Right ventricle myocardium inferior (tissue), 1 donor: ENCODE measurements at places on chromosomes 1 and 21.

DNA sequence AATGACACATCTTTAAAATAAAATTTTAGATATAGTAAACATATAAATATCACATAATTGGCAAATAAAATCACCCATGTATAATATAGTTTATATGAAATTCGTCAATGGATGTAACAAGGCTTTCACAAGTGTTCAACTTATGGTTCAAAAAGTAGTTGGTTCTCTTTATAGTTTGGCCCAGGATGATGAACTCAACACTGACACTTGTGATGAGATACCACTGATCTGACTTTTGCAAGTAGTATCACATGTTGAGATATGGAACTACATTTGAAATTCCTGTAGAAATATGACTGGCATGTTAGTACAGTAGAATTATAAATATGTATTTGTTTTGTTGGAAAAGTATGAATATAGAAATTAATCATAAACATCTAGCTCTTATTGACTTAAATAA, 1.8 kb downstream of the TNNI3K start:
- DNase-seq, result no peak

DNA sequence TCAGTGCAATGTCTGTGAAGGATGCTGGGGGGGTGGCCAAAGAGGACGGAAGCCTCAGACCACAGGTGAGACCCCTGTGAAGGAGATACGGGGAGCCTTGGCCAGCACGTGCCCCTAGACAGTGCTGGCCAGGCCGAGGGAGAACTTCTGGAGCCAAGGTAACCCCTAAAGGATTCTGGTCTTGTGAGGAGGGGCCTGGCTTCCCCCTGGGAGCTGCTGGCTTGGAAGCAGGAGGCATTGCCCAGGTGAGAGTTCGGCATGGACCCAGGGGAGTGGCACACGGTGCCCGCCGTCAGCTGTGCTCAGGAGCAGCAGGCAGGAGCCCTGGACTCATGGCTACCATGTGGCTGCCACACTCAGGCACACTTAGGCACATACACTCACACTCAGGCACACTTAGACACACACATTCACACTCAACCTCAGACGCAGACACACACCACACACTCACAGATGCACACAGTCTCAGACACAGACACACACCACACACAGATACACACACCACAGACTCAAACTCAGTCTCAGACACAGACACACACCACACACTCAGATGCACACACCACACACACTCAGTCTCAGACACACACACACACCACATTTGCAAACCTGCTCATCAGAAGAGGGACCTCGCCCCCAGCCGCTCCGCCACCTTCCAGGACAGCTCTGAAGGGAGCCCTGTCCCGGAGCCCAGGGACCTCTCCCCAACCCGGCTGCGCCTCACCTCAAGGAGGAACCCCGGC, 1.1 kb upstream of the COL6A2 start:
- DNase-seq, result no peak

DNA sequence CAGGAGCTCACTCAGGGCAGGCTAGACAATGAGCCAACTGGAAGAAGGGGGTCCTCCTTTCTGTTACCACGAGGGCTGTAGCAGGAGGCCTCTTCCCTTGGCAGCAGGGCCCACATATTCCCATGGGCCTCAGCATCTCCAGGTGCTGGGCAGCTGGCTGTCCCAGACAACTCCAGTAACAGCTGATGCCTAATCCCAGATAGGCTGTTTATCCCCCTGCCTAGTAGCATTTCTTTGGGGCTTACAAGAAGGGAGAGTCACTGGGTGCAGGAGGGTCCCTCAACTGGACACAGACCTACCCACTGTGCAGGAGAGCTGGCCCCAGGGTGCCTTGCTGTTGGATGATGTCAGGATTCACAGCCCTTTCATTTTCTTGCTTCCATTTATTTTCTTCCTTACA, 278.2 kb downstream of the DSCAM start:
- no peak for DNase-seq

DNA sequence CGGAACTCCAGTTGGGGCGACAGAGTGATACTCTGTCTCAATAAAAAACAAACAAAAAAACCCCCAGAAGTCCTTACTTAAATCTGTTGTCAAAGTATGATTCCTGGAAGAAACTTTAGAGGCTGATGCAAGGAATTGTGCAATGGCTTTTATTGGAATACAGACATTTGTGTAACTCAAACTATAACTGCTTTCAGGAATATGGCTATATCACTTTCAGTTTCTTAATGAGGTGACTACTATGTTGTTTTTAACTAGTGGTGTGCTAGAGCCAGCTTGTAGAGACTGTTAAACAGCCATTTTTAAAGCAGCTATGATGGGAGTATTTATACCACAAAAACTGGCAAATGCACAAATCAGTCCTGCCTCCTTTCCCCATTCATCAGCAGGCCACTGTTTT, 22.7 kb upstream of the DNAJC28 start:
- no peak for DNase-seq

GRCh38 chr1:76463278-76463677, 388.7 kb downstream of the ST6GALNAC3 start:
- DNase-seq, result no peak

DNA sequence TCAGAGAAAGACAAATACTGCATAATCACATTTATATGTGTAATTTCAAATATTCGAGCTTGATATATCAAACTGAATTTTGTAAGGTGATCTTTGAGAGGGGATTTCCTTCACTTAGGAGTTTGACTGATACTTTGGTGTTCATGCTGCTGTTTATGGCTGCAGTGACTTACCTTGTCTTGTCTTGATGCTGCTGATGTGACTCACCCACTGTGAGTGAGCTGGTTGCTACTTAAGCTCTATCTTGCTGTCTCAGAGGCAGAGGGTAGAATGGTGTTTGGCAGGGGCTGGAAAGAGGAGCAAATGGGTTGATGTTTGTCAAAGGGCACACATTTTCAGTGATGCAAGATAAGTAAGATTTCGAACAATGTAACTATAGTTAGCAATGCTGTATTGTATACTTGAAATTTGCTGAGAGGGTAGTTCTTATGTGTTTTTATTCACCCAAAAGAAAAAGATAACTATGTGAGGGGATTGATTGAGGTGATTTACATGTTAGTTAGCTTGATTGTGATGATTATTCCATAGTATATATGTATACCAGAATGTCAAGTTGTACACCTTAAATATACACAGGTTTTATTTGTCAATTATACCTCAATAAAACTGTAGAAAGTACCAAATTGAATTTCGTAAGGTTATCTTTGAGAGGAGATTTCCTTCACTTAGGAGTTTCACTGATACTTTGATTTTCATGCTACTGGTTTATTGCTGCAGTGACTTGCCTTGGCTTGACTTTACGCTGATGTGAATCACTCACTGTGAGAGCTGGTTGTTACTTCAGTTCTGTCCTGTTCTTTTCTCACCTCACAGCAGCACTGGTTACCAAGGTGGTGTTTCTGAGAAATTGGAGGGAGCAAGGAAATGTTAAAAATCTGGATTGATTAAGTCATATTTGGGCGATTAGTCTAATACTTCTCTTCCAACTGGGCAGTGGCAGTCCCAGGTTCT, 94.5 kb upstream of the SLC5A9 start:
- DNase-seq, result no peak

DNA sequence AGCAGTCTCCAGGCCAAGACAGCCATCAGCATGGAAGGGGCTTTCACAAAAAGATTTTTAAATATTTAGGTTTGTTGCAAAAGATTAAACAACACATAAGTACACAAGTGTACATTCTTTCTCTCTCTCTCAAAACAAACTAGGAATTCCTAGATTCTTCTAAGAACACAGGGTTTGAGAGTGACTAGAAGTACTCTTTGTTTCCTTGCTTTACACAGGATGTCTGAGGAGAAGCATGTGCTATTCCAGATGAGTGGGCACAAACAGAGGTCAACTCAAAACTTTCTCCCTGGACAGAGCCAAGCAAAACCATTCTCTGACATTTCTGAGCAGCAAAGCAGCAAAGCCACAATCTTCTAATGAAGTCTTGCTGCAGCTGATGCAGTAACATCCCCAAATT, 210.6 kb upstream of the HOOK1 start:
- no peak for DNase-seq

- peak; percentile 27 for DNase-seq
These were observed 31.6 kb downstream of the SLC45A1 start for GRCh38 chr1:8349473-8349865.

- no peak for DNase-seq
These were observed 9.0 kb upstream of the PLCH2 start for GRCh38 chr1:2466958-2467554.

DNA sequence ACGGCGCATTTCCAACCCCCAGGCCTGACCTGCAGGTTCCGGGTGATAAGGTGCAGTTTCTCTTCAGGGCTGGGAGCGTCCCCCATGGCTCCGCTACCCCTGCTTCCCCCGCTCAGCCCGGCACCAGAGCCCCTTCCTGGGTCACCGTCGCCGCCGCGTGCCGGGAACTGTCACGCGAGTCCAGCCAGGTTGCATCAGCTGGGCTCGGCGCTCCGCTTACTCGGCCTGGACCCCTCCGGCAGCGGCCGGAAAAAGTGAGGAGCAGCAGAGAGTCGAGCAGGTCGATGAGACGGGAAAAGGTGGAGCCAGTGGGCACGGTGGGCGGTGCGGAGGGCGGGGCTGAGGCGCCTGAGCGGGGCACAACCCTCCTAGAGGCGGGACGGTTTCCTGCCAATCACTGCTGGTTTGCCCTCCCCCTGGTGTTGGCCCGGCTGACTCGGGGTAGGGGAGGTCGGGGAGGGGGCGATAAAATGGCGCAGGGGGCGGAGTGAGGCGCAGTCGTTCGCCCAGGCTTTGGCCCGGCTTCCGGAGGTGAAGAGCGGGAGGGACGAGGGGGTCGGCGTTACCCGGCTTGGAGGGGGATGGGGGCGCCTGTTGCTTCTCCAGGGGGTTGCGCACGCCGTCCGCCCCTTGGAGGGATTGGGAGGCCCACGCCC, at the start of the genes S100PBP and YARS1:
TSS of gene S100PBP (plus strand) at position 495 of the 656 bp plus-strand sequence. CDS start 8,447 bp downstream, outside the sequence.
TSS of gene YARS1 (minus strand) at position 200 of the 656 bp plus-strand sequence. CDS start at position 86, 114 bp downstream.
- DNase-seq, result peak; percentile 100

- no peak for DNase-seq
These were observed 67.8 kb downstream of the LRIG2 start for GRCh38 chr1:113140588-113141446.
